ENCODE measurements at places on chromosomes 6 and 20.

DNA sequence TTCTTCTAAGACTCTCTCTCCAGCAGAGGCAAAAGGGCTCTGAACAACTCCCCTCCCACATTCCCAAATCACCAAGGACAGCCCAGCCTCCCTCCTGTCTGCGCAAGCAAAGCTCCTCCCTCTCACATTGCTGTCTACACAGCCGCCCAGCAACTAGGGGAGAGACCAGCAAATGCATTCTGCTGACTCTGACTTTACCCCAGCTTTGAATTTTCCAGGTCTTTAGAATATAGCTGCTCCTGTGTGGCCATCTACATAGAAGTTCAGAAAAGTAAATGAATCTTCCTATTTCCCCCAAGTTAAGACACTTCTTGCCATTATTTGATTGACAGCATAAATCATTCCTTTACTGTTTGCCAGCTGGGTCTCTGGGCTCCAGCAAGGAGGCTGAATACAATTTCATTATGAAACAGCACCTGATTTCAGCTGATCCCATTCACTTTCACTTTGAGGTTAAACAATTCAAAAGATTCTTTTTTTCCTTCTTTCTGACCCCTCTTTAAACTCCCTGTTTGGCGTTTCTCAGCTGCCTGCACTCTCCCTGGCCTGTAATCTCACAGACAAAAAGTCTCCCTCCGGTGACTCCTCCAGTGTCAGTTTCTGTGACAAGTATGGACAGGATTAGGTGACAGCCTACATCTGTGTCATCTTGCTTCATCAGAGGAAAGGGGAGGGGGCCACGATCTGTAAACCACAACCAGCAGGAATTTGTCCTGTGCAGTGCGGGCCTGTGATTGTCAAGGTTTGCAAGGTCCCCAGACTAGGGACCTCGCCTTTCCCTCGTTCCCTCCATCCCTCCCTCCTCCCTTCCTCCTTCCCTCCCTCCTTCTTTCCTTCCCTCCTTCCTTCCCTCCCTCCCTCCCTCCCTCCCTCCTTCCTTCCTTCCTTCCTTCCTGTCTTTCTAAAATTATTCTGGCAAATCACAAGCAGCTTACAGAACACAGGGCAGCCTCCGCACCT lies 205.6 kb upstream of the RIN2 start:
- DNase-seq = no peak

DNA sequence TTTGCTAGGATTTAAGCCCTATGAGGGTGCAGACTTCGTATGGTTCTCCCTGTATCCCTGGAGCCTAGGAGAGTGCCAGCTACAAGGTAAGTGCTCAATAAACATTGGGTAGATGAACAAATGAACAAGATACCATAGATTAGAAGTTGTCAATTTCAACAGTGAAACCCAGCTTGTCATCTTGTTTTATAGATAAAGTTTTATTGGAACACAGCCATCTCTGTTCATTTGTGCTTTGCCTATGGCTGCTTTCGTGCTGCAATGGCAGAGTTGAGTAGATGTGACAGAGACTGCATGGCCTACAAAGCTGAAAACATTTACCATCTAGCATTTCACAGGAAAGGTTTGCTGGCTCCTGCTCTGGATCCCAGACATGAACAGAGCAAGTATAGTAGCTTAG lies 5.6 kb downstream of the DAAM2 start:
- DNase-seq = no peak

DNA sequence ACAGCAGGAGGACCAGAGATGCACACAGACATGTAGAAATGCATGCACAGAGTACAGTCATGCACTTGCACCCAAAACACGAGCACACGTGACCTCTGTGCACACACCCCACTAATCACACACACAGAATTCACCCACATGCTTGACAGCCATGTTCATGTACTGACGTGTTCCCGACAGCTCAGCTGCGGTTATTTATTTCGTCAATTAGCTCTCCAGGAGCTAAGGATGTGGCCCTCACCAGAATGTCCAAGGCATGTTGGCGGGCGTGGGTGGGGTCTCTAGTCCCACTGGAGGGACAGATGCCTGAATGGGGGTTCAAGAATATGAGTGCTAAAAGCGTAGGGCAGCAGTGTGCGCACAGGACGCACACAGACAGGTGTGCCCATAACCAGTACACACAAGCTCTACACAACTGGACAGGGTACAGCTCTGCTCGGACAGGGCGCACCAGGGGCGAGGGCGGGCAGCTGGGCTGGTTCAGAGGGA lies 571 bp upstream of the PRPF6 start:
- no peak for DNase-seq

DNA sequence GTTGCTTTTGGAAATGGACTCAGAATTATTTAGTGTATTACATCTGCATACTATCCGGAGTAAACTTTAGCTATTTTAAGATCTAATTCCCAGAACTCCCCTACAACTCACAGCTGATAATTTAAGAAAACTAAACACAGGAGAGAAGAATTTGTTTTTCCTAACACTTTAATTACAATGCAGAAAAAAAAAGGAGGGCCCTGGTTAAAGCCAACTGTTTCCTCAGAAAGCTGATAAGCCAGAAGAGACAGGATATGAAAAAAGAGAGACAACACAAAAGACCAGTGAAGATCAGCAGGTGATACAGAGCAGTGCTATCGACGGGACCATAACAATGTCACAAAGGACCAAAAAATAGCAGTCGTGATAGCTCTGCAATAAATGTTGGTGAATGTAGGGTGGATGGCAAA lies 5.8 kb downstream of the IFNGR1 start:
- no peak for DNase-seq

GRCh38 chr6:44715925-44716324 lies 328.4 kb downstream of the CDC5L start:
- no peak for DNase-seq

DNA sequence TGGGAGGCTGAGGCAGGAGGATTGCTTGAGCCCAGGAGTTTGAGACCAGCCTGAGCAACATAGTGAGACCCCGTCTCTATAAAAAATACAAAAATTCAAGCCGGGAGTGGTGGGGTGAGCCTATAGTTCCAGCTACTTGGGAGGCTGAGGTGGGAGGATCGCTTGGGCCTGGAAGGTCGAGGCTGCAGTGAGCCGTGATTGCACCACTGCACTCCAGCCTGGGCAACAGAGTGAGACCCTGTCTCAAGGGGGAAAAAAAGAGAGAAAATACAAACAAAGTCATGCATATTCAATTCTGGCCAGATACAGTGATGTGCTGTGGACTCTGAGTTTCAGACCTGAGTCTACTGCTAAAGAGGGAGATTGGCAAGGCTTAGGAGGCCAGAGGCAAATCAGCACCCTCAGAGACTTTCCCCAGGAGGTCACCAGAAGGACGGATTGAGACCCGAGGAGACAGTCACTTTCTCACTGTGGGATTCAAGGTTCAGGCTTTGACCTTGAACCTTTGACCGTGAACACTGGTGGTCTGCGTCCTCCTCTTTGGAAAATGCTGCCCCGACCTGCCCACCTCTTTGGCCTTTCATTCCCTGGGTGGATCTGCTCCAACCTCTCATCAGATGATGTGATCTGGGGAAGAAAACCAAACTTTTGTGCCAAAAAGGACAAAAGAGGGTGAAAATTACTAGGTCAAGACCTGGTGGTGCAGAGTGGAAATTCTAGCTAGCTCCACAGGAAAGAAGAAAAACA lies 31.2 kb downstream of the TGM2 start:
- DNase-seq = no peak

GRCh38 chr20:57707320-57707719 lies 2.5 kb downstream of the PMEPA1 start:
- DNase-seq = no peak

Data from NCI-H2081 (cell line).